Small intestine (tissue), 16 donors: ENCODE measurements at places on chromosomes 13 and 19.

GRCh38 chr19:29681422-29682235, 16.4 kb downstream of the PLEKHF1 start:
- H3K36me3 ChIP-seq: no peaks in the 10 kb centered on the region
- H3K27me3 ChIP-seq: no peaks in the 10 kb centered on the region
- H3K4me1 ChIP-seq: peaks cover 3% of the 10 kb centered on the region
- no peak overlapping the region for H3K4me3 ChIP-seq

- H3K36me3 ChIP-seq: no peaks in the 10 kb centered on the region
- no peak overlapping the region for H3K4me3 ChIP-seq
- no peak for DNase-seq
- no peak overlapping the region for H3K27ac ChIP-seq
- H3K27me3 ChIP-seq: no peaks in the 10 kb centered on the region
- peaks cover 4% of the 10 kb centered on the region for H3K4me1 ChIP-seq
These were observed 3.9 kb downstream of the COG3 start for GRCh38 chr13:45468635-45469034.

- DNase-seq: no peak
- H3K36me3 ChIP-seq: no peaks in the 10 kb centered on the region
- H3K27ac ChIP-seq: no peak overlapping the region
- H3K4me3 ChIP-seq: no peak overlapping the region
- no peaks in the 10 kb centered on the region for H3K27me3 ChIP-seq
These were observed 9.7 kb upstream of the CEBPA start for GRCh38 chr19:33312065-33312464.

DNA sequence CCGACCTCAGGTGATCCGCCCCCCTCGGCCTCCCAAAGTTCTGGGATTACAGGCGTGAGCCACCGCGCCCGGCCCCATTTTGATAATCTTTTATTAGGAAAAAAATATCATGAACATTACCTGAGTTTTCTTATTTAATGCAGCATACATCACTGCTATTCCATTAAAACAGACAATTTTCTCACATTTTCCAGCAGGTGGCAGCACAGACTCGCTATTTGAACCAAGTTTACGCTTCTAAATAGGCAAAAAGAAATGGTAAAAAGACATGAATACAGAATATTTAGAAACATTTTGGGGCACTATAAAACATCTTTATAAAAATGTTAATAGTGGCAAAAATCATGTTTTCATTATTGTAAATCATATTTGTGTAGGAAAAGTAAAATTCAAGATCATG, 903.1 kb downstream of the SLITRK6 start:
- H3K36me3 ChIP-seq: no peaks in the 10 kb centered on the region
- H3K4me1 ChIP-seq: no peaks in the 10 kb centered on the region
- H3K4me3 ChIP-seq: no peak overlapping the region

DNA sequence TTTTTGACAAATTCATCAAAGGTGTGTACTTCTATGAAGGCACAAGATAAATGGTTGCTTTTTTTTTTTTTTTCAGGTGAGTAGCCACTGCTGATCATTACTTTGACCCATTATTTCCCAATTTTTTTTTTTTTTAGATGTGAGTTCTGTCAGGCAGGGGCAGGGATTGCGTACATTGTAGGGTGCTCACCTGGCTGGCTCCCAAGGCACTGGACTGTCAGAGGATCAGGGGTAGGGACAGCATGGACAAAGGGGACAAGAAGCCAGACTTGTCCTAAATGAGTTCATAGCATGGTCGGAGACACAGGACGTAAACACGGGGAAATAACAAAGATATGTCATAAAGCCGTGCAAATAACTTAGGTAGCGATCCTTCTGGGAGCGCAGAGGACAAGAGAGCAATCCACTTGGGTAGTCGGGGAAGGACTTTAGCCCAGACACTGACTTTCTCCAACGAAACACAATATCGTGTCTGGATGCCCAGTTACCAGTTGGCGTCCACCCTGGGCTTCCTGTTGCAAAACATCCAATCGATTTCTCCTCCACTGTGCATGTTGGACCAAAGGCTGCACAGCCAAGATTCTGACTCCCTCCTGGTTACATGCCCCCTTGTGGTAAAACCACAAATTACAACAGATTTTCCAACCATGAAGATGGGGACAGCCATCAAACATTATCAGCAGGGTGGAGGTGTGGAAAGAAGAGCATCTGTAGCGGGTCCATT, 27.5 kb upstream of the KATNAL1 start:
- H3K36me3 ChIP-seq: no peaks in the 10 kb centered on the region
- H3K4me1 ChIP-seq: peaks cover 23% of the 10 kb centered on the region
- H3K27me3 ChIP-seq: no peaks in the 10 kb centered on the region
- no peak overlapping the region for H3K27ac ChIP-seq

DNA sequence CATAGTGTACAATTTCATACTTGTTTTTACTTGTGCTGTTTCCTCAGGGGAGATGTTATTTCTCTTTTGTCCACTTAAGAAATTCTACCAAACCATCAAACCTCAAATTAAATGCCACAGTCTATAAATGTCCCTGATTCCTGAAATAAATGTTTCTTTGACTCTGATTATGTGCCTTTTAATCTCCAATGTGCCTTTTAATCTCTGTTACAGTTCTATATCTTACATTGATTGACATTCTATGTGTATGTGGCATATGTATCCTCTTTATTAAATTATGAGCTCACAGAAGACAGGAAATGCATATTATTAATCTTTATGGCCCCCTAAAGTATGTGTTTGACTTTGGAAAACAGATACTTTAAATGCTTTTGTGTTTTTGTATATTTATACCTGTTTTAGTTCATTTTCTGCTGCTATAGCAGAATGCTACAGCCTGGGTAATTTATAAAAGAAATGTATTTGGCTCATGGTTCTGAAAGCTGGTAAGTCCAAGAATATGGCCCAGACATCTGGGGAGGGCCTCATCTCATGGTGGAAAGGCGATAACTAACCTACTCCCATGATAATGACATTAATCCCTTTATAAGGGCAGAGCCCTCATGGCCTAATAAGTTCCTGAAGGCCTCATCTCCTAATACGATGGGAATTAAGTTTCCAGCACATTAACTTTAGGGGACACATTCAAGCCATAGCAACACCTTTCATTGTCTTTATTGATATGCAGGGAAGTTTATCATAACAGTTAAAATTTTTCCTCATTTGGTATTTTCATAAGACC, 403.9 kb downstream of the LIG4 start:
- no peaks in the 10 kb centered on the region for H3K36me3 ChIP-seq
- DNase-seq: no peak
- no peak overlapping the region for H3K4me3 ChIP-seq

DNA sequence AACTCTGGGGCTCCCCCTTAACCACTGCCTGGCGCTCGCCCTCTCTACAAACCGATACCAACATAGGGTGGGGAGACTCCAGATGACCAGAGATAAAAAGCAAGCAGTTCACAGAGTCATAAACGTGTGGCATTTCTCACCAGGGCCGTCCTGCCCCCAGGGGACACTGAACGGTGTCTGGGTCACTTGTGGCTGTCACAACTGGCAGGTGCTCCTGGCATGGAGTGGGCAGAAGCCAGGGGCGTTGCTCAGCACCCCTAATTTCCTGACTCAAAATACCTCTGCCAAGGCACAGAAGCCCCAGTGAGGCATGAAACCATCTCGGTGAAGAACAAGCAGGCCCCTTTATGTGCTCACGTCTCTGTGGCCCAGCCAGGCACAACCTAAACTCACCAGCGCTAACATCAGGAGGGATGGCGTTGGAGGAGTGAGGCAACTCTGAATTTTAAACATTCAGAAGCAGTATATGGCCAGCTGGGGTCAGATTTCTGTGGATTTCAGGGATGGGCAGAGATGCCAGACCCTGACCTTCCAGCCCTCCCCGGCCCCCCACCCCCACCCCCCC, 1.8 kb downstream of the PIP5K1C start:
- H3K36me3 ChIP-seq: no peaks in the 10 kb centered on the region
- no peak overlapping the region for H3K27ac ChIP-seq
- no peak overlapping the region for H3K4me3 ChIP-seq
- no peaks in the 10 kb centered on the region for H3K27me3 ChIP-seq
- DNase-seq: no peak
- peaks cover 12% of the 10 kb centered on the region for H3K4me1 ChIP-seq

DNA sequence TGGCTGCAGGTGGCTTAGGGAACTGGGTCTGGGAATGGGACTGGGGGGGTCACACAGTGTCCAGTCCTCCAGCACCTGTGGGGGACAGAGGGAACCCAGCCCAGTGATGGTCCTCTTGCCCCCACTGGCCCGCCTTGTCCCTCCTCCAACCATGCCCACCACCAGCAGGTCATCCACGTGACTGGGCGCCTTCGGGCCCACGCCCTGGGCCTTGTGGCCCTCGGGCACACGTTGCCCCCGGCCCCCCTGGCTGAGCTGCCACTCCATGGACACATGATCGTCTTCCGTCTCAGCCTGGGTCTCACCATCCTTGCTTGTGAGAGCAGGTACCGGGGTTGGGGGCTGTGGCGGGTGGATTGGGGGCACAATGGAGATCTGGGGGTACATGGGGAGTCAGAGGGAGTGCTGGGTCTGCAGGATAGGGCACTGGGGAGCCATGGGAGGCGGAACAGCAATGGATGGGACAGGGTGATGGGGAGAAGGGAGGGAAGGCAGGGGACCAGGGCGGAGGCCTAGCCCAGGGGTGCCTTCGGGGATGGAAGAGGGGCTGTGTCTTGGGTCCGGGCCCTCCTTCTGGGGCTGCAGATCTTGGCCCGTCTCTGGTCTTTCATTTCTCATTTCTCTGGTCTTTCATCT, 9.1 kb downstream of the TMEM160 start:
- no peak overlapping the region for H3K4me3 ChIP-seq
- peaks cover 7% of the 10 kb centered on the region for H3K4me1 ChIP-seq
- H3K36me3 ChIP-seq: no peaks in the 10 kb centered on the region
- no peaks in the 10 kb centered on the region for H3K27me3 ChIP-seq
- DNase-seq: no peak

- no peaks in the 10 kb centered on the region for H3K27me3 ChIP-seq
- H3K36me3 ChIP-seq: peaks cover 24% of the 10 kb centered on the region
- H3K27ac ChIP-seq: peak overlapping the region; percentile 54
- peaks cover 14% of the 10 kb centered on the region for H3K4me1 ChIP-seq
- peak; percentile 86 for DNase-seq
These were observed 18.7 kb downstream of the EFNA2 start for GRCh38 chr19:1304197-1304924.

- H3K27ac ChIP-seq: peak within 1 kb of the TSS; percentile 98
- H3K4me1 ChIP-seq: peaks cover 38% of the 10 kb centered on the region
- H3K4me3 ChIP-seq: peak within 1 kb of the TSS; percentile 88
These were observed at the start of gene NAPA for GRCh38 chr19:47514869-47515588. TSS of gene NAPA (minus strand) at chr19:47515063. CDS start at chr19:47514940, 123 bp downstream.

GRCh38 chr19:28475525-28475924, 737.4 kb downstream of the UQCRFS1 start:
- H3K27me3 ChIP-seq: no peaks in the 10 kb centered on the region

- peaks cover 7% of the 10 kb centered on the region for H3K36me3 ChIP-seq
- peak overlapping the region; percentile 20 for H3K27ac ChIP-seq
- peak; percentile 75 for DNase-seq
- H3K4me1 ChIP-seq: no peaks in the 10 kb centered on the region
- H3K4me3 ChIP-seq: peak overlapping the region; percentile 69
- H3K27me3 ChIP-seq: no peaks in the 10 kb centered on the region
These were observed 569 bp upstream of the MCF2L start for GRCh38 chr13:112968380-112968909.

- no peaks in the 10 kb centered on the region for H3K27me3 ChIP-seq
- no peak overlapping the region for H3K4me3 ChIP-seq
- H3K27ac ChIP-seq: no peak overlapping the region
- peak; percentile 92 for DNase-seq
- H3K4me1 ChIP-seq: no peaks in the 10 kb centered on the region
These were observed 8.4 kb upstream of the BCAM start for GRCh38 chr19:44800461-44800860.
